ENCODE measurements at places on chromosomes 3 and 15.

- DNase-seq, result no peak
Measured at GRCh38 chr3:39149059-39149455, 4.3 kb downstream of the CSRNP1 start.

- DNase-seq, result no peak
Measured at GRCh38 chr3:150602426-150603152, 532 bp upstream of the SELENOT start.

GRCh38 chr3:126287536-126288241 lies 69.5 kb downstream of the KLF15 start:
- peak; percentile 85 for DNase-seq

- no peak for DNase-seq
Measured at GRCh38 chr15:29554531-29554930, 267.7 kb downstream of the TJP1 start.

- peak; percentile 46 for DNase-seq
Measured at GRCh38 chr3:118501152-118501551, 533.5 kb downstream of the IGSF11 start.

- no peak for DNase-seq
Measured at GRCh38 chr3:159234306-159234705, 432.5 kb downstream of the MFSD1 start.

GRCh38 chr3:81516042-81516441 lies 245.4 kb downstream of the GBE1 start:
- no peak for DNase-seq

- no peak for DNase-seq
Measured at GRCh38 chr15:50112488-50113186, 6.4 kb downstream of the ATP8B4 start.

Data from ecto neural progenitor cell (in vitro differentiated cells).